ENCODE measurements at places on chromosomes 16 and 17.

DNA sequence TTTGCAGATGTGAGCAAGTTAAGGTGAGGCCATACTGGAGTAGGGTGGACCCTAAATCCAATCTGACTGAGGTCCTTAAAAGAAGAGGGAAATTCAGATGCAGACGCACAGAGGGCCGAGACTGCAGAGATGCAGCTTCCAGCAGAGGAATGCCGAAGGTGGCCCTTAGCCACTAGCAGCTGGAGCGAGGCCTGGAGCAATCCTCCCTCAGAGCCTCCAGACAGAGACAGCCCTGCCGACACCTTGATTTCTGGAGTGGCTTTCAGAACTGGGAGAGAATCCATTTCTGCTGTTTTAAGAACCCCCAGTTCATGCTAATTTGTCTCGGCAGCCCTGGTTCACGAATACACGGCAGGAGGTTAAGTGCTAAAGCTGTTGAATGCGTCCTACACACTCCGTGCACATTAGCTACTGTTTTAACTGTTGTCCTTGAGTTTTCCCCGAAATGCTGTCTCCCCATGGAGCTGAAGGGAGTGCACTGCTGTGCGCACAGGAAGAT lies 135.5 kb downstream of the IRF8 start:
- no peak for DNase-seq

DNA sequence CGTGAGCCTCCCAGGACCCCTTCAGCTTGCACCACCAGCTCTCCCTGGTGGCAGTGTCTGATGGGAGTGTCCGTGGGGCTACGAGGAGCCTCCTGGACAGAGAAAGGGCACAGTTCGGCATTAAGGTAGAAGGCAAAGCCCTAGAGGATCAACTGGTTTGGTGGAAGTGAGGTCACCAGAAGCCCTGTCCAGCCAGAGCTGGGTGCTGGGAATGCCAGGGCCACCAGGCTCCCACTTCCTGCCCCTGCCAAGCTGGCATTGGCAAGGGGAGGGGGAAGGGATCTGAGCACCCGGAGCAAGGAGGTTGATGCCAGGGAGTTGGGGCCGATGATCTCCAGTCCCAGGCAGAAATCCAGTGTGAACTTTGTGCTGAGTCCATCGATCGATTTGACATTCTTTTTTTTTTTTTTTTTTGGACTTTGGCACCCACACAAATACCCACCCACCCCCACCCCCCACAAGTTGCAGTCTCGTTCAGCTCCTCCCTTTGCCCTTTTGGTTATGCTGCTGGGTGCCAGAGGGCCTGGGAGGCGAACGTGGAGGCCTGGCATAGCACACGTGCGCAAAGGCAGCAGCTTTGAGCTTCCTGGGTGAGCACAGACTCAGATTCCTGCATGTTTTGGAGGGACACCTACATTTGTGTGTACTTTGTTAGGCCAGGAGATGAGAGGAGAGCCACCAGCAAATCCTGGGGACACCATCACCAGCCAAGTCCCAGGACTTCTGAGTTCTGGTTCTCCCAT lies 2.1 kb downstream of the NHERF1 start:
- no peak for DNase-seq

DNA sequence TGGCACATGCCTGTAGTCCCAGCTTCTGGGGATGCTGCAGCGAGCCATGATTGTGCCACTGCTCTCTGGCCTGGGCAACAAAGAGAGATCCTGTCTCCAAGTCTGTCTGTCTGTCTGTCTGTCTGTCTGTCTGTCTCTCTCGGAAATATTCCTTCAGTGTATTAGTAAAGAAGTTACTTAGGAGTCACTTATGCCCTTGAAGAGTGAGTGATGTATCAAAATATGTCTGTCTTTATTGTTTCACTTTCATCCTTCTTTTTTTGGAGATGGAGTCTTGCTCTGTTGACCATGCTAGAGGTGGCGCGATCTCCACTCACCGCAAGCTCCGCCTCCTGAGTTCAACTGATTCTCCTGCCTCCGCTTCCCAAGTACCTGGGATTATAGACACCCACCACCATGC lies 410.5 kb downstream of the WWOX start:
- no peak for DNase-seq

- peak; percentile 80 for DNase-seq
Observed at GRCh38 chr17:12627177-12627629, 38.5 kb upstream of the MYOCD start.

GRCh38 chr17:27356091-27356705 lies 62.3 kb downstream of the WSB1 start:
- DNase-seq: no peak

GRCh38 chr16:77822661-77823060 lies 34.3 kb downstream of the VAT1L start:
- no peak for DNase-seq

DNA sequence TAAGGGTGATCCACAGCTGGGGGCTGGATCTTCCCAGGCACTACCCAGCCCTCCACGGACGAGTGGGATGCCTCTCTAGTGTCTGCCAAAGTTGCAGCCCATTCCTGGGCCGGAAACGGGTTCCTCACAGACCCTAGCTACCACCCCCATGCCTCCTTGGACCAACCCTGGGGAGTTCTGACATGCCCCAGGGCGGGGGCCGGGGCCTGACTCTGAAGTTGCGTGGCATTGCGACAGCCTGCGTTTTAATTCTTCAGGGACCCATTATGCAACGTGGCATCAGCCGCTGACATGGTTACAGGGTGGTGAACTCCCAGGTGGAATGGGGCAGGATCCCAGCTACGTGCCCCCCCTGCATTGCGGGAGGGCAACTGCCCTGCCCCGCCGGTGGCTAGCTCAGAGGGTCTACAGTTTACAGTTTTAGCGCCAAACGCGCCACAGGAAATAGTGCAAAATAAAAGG lies 2.7 kb downstream of the CBX4 start:
- DNase-seq: no peak

- DNase-seq: no peak
Observed at GRCh38 chr16:68363658-68364521, 53.1 kb downstream of the PRMT7 start.

DNA sequence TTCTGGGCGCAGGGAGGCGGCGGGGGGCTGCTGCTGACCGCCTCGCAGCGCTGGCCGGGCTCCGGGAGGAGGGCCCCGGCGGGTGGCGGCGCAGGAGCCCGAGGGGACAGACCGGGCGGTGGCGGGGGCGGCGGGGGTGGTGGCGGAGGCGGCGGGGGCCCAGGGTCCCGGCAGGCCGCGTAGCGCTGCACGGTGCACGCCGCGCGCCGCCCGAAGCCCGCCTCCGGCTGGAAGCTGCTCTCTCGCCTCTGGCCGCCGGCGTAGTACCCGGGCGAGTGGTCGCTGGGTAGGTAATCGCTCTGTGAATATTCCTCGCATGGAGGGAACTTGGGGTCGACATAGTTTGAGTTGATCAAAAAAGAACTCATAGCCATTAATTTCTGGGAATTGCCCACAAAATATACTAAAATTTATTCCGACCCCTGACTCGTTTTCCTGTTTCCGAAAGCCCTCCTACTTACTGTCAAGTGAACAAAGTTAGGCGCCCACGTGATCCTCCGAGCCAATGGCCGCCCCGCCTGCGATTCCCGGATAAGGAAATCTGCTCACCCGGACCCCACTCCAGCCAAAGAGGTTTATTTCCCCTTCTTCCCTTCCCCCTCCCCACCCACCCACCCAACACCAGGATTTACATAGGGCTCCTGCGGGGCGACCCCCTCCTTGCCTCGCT lies at the start of gene HOXB4:
TSS of gene HOXB4 (minus strand) at position 405 of the 670 bp plus-strand sequence. CDS start at position 374, 31 bp downstream.
- DNase-seq: peak; percentile 93

GRCh38 chr17:52032454-52032853 lies 126.1 kb downstream of the CA10 start:
- DNase-seq: no peak

GRCh38 chr16:75682308-75682707 lies 5.5 kb upstream of the CPHXL2 start:
- no peak for DNase-seq

DNA sequence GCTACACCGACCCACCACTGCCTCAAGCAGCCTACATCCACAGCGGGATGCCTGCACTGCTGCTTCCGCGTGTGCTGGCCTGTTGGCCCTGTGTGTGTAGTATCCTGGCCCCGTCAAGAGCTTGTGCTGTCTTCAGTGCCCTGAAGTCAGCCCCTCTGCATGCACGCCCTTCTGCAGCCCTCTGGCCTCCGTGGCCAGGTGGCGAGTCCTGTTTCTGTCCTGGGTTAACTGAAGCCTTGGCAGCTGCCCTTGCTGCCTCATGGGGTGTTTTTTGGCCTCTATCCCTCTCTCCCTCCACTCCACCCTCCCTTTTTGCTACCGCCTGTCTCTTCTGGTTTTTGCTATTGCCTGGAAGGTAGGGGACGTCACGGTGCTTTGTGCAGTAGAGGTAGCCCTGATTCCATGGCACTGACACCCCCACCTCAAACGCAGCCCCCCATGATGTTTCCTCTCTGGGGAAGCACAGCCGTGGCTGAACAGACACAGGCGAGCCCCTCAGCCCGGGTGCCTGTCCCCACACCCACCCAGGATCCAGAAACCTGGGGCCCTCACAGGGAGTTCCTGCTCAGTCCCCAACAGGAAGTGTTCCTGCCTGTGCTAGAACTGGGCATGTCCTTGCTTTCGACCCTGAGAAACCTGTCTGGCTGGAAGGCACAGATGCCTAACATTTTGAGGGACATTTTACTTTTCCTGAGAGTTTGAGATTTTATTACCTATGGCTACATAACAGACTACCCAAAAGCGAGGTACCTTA lies 18.8 kb upstream of the AMZ2 start:
- DNase-seq: peak; percentile 38

GRCh38 chr17:64455993-64456885 lies 7.3 kb downstream of the MILR1 start:
- no peak for DNase-seq

DNA sequence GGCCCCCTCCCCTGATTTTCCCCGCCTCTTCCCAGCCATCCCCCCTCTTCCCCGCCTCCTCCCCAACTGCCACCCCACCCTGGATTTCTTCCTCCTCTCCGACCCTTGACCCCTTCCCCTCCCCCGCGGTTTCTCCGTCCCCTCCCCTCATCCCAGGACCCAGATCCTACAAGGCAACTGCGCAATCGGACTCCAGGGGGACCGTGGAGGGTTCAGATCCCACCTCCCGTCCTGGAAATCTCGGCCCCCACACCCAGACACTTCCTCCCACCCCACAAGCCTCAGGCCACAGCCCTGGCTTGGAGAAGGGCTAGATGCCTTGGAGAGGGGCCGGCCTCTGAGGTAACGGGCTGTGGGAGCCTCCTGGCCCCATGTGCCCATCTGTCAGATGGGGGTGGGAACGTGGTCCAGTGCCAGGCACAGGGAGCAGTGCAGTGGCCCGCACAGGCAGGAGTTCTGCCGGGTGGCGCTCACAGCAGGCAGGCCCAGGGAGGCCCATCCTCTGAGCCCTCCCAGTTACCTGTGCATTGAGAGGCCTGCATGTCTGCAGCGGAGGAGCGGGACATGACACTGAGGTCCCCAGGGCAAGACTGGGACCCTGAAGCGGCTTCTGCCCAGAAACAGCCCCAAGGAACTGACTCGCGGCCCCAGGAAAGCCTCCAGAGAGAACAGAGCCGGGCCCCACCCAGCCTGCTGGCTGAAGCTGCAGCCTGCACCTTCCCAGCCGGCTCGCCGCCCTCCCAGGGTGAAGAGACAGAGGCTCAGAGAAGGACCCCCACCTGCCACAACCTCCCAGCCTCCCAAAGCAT lies 16.7 kb downstream of the ZNF423 start:
- DNase-seq: no peak

DNA sequence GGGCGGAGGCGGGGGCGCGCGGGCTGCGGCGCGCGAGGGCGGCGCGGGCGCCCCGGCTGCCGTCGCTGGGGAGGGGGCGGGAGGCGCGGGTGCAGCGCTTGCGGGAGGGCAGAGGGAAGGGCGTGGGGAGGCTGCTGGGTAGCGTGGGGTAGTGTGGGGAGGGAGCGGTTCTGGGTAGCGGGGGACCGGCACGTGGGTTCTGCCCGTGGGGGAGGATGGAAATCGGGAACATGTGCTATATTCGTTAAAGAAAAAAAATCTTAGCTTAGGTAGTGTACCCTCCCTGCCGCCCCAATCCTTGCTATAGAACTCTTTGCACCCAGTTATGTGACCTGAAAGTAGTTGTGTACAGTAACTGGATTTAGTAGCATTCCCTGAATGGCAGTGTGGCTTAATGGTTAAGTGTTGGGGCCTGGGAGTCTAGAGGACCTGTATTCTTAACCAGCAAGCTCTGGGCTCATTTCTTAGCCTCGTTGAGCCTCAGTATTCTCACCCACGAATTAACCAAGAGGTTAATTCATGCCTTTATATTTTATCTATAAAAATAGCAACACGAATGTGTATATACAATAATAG lies 646 bp downstream of the RABEP1 start:
- DNase-seq: no peak

DNA sequence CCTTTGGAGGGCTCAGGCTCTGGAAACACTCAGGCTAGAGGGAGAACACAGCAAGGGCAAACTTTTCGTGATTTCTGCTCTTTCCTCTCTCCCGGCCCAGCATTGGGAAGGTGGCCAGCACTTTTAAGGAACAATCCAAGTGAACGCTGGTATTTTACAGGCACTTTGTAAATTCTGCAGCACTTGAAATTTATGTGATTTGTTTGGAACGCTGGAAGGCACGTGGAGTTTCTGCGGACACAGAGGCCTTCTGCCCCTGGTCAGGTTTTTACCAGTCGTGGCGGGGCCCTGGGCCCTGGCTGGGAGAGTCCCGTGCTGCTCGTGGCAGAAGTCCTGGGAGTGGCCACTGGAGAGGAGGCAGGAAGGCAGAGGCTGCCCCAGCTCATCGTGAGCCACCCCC lies 188.6 kb downstream of the ENGASE start:
- DNase-seq: no peak

DNA sequence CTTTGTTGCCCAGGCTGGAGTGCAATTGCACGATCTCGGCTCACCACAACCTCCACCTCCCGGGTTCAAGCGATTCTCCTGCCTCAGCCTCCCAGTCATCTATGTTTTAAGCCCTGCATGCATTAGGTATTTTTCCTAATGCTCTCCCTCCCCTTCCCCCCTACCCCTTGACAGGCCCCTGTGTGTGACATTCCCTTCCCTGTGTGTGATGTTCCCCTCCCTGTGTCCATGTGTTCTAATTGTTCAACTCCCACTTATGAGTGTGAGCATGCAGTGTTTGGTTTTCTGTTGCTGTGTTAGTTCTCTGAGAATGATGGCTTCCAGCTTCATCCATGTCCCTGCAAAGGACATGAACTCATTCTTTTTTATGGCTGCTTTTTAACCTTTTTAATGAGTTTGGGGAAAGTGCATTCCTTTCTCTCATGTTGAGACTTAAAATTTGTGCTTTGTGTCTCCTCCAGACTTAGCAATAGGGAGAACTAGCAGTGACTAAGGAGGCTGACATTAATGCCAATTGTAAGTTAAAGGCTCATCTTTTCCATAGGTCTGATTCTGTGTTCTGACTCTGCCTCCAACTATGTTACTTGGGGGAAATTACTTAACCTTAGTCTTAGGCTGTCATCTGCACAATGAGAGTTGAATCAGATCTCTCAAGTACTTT lies 17.7 kb upstream of the PHAF1 start:
- DNase-seq: no peak

DNA sequence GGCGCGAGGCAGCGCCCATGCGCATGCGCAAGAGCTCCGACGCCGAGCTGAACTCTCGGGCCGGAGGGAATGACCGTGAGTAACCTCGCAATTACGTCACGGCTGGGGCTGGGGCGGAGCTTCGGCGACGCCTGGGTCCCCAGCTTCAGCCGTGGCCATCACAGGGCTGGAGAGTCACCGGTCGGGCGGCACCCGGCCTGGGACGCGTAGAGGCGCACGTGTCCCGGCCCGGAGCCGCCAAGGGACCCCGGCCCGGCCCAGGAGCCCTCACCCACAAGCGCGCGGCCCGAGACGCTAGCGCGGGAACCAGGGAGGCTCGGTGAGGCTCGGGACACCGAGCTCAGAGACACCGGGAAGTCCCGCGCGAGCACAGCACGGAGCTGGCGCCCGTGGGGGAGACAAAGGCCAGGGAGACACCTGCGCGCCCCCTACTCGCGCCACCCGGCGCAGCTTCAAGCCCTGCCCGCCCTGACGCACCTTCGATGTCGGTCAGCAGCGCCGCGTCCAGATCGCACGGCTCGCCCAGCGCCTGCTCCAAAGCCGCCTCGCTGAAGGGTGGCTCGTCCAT lies 452 bp downstream of the SREBF1 start:
- peak; percentile 98 for DNase-seq
